ENCODE measurements at places on chromosomes 2 and 18.

DNA sequence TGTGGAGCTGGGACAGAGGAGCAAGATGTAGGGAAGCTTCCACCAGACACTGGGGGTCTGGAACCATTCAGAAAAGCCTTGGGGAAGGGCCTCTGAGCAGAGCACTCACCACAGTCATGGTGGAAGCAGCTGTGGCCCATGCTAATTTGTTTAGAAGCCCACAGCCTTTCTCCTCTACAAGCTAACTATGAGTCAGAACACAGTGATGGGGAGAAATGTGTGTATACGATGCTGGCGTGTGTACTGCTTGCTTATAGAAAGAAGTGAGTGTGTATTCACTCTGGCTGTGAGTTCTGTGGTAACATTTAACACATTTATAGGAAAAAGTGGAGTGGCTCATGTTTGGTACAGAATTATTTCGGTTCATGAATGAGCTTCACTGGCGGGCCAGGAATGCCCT is 157.0 kb upstream of the ACAA2 start:
- DNase-seq, result no peak

DNA sequence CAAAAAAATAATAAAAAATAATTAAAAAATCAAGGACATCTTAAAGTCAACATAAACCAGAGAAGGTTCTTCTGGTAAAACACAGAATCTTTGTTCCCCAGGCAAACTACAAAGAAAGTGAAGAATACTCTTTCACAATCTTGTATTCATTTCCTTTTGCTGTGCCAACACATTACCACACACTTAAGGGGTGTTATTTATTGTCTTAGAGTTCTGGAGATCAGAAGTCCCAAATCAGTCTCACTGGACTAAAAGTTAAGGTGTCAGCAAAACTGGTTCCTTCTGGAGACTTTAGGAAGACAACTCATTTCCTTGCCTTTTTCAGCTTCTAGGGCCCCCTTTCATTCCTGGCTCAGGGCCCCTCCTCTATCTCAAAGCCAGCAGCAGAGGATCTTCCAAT is 12.2 kb upstream of the CAB39 start:
- DNase-seq, result no peak

GRCh38 chr2:118010473-118010872 is 3.4 kb downstream of the CCDC93 start:
- no peak for DNase-seq

DNA sequence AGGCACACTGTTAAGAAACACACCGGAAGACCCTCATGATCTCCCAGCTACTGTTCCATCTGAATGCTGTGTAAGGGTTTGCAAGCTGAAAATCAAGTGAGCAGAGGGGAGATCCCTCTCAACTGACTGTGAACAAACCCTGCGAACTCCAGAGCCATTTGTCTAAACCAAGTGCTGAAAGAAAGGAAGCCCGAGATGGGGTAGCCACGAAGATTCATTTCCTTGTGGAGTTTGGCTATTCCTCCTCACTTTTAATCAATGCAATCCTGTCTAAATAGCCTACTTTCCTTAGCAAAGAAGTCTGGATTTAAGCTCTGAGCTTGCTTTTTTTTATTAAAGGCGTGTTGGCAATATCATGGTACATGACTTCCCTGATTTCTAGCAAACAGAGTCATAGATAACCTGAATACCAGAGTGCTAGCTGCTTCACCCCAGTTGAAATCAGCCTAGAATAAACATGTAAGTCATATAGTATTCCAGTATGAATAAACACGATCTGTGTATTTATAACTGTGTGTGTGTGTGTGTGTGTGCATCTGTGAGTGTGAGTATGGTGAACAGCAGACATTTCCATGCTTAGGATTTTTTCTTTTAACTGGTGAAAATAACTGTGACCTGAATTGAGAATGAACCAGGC is 365.2 kb downstream of the ZNF521 start:
- DNase-seq, result no peak

DNA sequence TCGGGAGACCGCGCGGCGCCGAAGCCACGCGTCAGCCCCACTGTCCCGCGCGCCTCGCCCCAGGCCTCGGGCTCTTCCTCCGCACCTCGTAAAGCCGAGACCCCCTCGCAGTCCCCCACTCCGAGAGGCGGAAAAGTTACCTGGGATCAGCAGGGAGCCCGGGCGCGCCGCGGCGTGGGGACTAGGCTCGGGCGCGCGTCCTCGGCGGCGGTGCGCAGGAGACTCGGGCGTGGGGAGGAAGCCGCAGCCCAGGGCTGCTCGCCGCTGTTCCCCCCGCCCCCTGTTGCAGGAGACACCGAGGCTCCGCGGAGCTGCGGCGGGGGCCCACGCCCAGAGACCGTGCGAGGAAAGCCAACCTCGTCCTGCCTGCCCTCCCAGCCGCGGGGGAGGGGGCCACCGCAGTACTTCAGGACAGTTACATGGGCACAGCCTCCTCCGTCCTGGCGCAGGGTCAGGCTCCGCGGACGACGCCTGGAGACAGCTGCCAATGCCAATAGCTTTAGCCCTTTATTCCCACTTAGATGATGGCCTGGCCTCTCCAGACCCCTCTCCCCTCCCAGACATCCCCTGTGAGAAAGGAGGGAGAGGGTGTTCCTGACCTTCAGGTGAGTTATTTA is at the start of gene EPB41L3:
EPB41L3 (minus strand) TSS at position 225 of the 617 bp plus-strand sequence. CDS start 54,814 bp downstream, outside the sequence.
- DNase-seq, result peak; percentile 34

DNA sequence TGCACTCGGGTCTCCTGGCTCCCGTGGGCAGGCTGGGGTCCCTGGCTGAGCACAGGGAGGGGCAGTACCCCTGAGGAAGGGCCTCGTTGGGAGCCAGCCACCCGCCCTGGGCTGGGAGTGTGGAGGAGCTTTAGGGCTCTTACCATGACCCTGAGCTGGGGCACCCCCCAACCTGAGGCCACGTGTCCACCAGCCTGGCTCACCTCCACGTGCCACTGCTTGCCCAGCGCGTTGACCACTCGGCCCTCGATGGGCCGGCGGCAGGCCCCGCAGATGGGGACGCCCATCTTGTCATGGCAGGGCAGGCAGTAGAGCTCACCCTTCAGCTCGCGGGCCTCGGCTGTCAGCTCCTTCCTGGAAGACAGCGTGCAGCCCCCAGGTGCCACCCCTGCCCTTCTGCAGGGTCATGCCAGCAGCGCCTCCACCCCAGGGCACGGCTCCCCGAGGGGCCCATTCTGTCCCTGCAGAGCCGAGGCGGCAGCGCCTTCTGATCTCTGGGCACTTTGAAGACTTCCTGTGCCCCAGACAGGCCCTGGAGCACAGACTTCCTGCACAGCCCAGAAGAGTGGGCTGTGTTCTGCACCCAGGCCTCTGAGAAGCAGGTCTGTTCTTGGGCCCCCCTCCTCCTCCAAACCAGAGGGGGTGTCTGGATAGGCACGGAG is 4.0 kb upstream of the GPR17 start:
- DNase-seq, result no peak

DNA sequence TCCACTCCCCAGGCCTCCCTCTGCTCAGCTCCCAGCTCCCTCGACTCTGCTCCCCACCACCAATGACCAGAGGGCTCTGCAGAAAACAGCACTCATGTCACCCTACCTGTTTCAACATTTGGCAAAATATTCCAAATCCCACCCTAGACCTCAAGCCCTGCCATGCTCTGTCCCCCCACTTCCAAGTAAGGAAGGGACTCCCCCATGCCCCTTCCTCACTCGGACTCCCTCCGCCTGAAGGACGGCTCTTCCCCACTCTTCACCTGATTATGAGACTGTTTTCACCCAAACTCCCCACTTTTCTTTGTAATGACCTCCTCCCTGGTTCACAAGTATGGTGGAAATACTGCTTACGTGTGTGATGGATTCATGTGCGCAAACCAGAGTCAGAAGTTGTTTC is 208.4 kb downstream of the MGAT5 start:
- DNase-seq, result no peak

- no peak for DNase-seq
Observed at GRCh38 chr2:213411582-213412289, 127.5 kb downstream of the SPAG16 start.

DNA sequence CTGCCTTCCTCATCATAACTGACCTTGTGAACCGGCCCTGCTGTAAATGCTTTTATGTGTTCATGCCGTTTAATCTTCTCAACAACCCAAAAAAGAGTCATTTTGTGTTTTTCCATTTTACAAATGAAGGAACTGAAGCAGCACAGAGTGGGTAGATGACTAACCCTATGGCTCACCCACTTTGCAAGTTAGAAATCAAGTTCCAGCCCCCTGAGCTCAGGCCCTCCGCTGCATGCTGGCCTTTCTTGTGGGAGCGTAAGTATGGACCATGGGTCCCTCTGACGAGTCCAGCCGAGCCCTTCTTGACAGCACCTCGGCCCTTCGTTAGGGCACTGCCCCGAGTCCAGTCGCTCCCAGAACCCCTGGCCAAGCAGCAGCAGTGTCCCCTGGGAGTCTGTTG is 194.6 kb downstream of the GLI2 start:
- DNase-seq, result no peak

- DNase-seq, result no peak
Observed at GRCh38 chr18:77132369-77133050, at the start of gene MBP. MBP (minus strand) TSS chr18:77132783; CDS start chr18:77105261, 27,522 bp downstream.

DNA sequence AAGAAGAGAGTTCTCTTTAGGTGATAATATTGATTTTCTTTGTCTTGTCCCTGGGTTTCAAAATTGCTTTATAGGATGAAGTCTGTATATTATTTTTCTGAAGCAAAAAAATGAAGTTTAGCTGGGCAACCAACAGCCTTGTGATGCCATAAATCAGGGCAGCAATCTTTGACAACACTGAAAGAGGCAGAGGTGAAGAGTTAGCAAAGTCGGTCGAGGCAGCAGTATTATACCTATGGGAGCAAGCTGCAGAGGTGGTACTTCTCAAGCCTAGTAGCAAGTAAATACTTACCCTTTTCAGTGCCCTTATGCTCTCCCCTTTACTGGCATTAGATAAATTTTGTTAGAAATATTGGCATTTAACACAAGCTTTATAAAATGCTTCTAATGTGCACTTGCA is 92.9 kb downstream of the NETO1 start:
- DNase-seq, result no peak

DNA sequence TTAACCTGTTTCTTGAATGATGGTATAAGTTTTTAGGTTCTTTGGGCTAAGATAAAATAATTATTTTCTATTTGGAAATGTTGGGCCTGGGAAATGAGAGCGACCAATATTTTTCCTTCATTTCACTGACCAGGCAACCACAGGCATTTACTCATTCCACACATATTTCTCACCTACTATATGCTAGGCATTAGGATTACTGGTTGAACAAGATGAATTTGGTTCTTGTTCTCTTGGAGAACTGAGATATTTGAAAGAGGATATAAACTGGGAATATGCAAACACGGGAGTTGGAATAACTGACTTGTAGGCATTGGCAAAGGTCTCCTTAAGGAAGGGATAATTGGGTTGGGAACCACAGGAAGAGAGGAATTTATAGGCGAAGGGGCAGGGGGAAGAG is 3.9 kb upstream of the MYL1 start:
- no peak for DNase-seq

GRCh38 chr2:212547716-212548454 is 9.3 kb upstream of the ERBB4 start:
- no peak for DNase-seq

- peak; percentile 43 for DNase-seq
Observed at GRCh38 chr18:48649231-48649630, 110.4 kb downstream of the CTIF start.

DNA sequence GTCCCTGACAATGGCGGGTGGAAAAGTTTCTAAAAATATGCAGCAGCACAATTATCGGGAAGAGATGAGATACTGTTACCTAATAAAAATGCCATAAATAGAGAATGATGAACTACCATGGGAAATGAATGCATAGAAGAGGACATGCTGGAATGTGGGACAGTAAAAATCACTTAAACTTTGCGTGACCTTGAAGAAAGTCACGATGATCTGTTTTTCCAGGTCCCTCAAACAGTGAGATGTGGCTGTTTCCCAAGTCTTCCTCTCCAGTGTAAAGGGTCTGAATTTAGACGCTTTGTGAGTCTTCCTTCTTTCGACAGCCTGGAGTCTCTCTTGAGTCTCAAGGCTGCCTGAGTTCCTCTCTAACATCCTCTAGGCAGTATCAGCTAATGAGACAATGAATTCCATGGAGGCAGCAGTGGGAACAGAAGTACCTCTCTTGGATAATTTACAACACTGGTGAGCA is 1.4 kb downstream of the CLUL1 start:
- DNase-seq, result no peak

- no peak for DNase-seq
Observed at GRCh38 chr2:10900216-10901109, 11.3 kb upstream of the KCNF1 start.

DNA sequence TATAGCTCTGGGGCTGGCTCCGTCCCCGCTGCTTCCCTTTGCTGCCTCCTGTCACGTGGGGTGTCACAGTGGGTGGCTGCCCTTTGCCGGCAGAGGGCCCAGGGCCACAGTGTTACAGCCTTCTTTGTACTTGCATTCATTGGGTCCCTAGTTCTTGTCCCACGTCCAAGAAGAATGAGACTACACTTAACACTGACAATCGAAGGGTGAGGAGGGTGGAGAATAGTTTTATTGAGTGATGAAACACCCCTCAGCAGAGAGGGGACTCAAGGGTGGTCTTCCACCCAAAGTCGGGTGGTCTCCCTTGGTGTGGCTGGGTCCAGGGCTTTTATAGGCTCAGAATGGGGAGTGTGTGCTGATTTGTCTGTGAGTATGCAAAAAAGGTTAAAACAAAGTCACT is 1.9 kb downstream of the ATG4B start:
- DNase-seq, result no peak

DNA sequence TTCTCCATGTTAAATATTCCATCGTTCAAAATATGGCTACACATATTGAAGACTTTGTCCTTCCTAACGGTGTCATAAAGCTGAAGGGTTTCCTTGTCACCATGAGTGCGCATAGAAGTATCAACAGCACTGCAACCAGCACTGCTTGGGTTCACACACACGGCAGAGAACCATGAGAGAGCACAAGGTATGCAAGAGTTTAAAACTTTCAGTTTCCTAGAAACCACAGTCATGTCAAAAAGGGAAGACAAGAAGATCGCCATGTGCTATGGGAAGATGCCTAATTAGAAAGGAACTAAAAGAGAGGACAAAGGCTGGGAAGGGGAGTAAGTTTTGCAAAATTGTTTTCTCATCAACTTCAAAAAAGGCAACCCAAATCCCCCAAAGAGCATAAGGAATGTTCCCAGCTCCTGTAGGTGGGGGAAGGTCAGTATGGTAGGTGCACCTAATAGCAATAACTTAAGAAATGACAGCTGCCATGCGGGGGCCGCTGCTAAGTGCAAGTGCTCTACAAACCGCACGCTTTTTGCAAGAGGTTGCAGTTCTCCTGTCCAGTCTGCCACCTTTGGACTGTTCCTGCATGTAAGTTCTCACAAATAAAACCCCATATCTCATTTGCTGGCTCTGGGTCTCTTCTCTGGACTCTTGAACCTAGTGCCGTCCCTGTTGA is 136.8 kb downstream of the TMEM163 start:
- DNase-seq, result no peak

DNA sequence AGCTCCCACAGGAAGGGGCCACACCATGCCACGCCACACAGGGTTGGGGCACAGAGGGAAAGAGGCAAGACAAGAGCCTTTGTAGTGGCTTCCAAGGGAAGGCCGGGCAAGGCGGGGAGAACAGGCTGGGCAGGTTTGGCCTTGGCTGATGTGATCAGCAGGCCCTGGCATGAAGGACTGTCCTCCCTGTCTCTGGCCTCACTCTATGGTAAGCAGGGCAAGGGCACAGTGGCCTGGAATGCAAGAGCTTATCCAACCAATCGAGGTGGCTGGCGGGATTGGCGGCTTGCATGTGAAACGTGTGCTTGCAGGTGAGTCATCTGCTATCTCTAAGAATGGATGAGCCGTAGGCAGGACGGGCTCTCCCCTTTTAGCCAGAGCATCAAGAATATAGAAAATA is 6.4 kb upstream of the ATP9B start:
- DNase-seq, result no peak

Measured in left kidney (tissue), 8 donors.